GM12892 (cell line): ENCODE measurements at places on chromosomes 7 and 10.

DNA sequence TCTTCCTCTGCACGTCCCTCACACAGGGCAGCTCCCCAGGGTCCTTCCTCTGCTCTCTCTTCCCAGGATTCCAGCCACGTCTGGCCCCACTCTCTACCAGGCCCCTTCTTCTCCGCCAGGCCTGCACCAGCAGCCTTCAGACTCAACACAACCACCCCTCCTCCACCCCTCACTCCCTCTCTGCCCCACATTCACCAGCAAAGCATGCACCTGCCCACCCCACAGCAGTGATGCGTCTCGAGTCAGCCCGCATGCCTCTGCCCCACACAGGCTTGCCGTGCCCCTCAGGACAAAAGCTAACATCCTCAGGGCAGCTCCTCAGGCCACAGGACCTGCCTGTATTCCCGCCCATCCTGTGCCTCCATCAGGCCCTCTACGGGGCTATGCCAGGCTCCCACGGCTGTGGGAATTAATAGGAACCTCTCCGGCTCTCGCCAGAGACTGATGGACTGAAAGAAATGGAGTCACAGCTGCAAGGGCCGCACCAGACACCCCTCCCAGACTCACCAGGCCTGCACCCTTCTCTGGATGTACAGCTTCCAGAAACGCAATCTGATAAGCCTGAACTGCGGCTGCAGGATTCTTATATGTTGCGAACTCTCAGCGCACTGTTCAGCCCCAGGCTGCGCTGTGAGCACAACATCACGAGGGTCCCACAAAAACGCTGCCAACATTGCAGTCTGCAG, 100.1 kb downstream of the CYTH3 start:
- DNase-seq = no peak

- no peak for DNase-seq
Observed at GRCh38 chr7:67692425-67692824, 695.8 kb downstream of the TYW1 start.

DNA sequence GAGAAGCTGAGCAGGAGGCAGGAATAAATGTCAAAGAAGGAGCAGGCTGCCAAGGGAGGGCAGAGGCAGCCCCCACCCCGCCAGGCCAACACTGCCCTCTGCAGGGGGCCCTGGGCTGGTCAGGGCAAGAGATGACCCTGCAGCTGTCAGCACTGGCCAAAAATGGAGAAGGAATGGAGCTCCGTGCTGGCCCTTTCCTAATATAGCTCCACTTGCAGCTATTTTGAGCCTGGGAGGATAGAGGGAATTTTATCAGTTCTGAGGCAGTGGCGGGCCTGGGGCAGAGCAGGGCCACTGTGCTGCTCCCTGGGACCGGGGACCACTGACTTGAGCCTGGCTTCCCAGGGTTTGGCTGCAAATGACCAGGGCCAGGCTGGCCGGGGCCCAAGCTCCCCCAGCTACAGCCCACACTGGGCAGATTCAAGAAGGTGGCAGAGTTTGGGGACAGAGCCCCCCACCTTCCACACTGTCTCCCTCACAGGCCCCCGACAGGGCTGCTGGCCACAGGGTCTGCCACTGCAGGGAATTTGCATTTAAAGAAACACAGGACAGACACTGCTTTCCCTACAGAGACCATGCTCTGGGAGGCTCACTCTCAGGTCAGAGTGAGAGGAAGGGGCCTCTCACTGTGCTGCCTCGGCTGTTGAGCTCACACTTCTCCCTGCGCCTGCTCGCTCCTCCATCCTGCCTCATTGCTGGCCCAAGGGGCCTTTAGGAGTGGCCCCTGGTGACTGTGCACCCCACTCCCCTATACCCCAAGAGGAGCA, 16.2 kb downstream of the LDB3 start:
- no peak for DNase-seq

- DNase-seq = no peak
Observed at GRCh38 chr7:34596887-34597286, 61.1 kb upstream of the NPSR1 start.

GRCh38 chr7:33753881-33754525, 151.3 kb upstream of the BMPER start:
- no peak for DNase-seq

DNA sequence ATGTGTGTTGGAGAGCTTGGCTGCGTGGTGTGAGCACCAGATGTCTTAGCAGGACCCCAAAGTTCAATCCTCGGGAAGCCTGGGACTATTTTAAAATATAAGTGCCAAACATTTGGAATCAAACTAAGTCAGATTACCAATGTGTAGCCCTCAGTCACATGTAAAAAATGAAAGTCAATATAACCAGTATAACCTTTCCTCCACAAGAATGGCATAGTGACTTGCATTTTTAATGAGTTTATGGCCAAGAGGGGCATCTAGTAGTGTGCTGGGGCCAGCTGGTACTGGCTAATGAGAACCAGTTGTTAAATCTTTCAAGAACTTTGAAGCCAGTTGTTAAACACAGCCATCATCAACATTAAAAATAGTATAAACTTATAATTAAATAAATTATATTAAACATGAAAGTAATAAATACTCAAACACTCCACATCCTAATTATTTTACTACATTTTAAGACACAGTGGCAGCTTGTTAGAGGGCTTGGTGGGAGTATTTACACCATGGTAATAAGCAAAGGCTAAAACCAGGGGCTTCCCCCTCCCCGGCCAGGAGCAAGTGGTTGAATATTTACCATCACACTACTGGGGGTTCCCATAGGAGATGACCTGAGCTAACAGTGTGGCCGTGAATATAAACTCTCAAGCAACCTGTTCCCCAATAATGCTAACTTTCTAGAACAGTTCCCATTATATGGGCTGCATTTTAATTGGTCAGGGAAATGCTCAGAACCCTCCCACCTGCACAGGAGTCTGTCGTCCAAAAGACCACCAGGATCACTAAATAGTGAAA, 7.9 kb upstream of the FAM170B start:
- DNase-seq = no peak

- DNase-seq = no peak
Observed at GRCh38 chr7:93861325-93861949, 29.1 kb downstream of the TFPI2 start.

- DNase-seq = no peak
Observed at GRCh38 chr7:128948976-128949760, 11.4 kb downstream of the IRF5 start.
